Hair follicular keratinocyte (primary cell): ENCODE measurements at places on chromosomes 4 and X. TPM values are rescaled to one million over a fixed set of nuclear protein-coding genes. Genes with fewer than 3 reads are reported as not detected.

TBX22 gene
- not detected in 2 replicates for total RNA-seq

FRAS1 gene
- total RNA-seq, result 8.2 and 11.1 TPM in 2 replicates

ASMTL gene
- total RNA-seq, result 24.1 and 33.6 TPM in 2 replicates

SUPT20HL1 gene
- total RNA-seq, result not detected in 2 replicates

DRD5 gene
- total RNA-seq, result not detected in 2 replicates

FAM241A gene
- 3.2 and 5.1 TPM in 2 replicates for total RNA-seq

OPHN1 gene
- total RNA-seq, result 2.5 TPM in 2 replicates

RBMX gene
- 203 and 232 TPM in 2 replicates for total RNA-seq
